ENCODE measurements at places on chromosomes 2 and 18.

- peak overlapping the region; percentile 54 for H3K27ac ChIP-seq
- no peaks in the 10 kb centered on the region for H3K36me3 ChIP-seq
- H3K27me3 ChIP-seq, result no peaks in the 10 kb centered on the region
- peaks cover 51% of the 10 kb centered on the region for H3K4me1 ChIP-seq
Observed at GRCh38 chr2:234288974-234289455, 207.9 kb downstream of the ARL4C start.

- peaks cover 6% of the 10 kb centered on the region for H3K27me3 ChIP-seq
- no peaks in the 10 kb centered on the region for H3K36me3 ChIP-seq
- no peak overlapping the region for H3K4me3 ChIP-seq
- H3K4me1 ChIP-seq, result peaks cover 13% of the 10 kb centered on the region
- DNase-seq, result no peak
- H3K27ac ChIP-seq, result no peak overlapping the region
Observed at GRCh38 chr2:8593243-8593642, 88.6 kb upstream of the ID2 start.

GRCh38 chr2:8462280-8462679, 219.6 kb upstream of the ID2 start:
- no peaks in the 10 kb centered on the region for H3K4me1 ChIP-seq
- no peak for DNase-seq
- no peak overlapping the region for H3K4me3 ChIP-seq
- H3K27ac ChIP-seq, result no peak overlapping the region
- H3K27me3 ChIP-seq, result peaks cover 5% of the 10 kb centered on the region
- no peaks in the 10 kb centered on the region for H3K36me3 ChIP-seq

DNA sequence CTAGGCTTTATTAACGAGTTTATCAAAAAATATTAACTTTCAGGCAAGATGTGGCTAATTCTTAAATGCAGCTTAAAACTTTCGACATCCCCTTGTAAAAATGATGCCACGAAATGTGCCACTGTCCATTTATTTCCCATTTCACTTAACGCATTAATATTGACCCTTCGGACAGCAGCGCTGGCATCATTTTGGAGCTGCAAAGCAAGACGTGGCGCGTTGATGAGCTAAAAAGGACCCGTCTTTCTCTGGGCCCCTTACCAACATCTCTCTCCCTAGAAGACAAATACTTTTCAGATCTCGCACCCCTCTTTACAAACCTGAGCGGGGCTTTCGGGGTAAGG, 367.9 kb downstream of the MTX2 start:
- peak overlapping the region; percentile 79 for H3K4me3 ChIP-seq
- H3K27ac ChIP-seq, result peak overlapping the region; percentile 73
- DNase-seq, result no peak
- peaks cover 37% of the 10 kb centered on the region for H3K4me1 ChIP-seq
- peaks cover 5% of the 10 kb centered on the region for H3K36me3 ChIP-seq

- H3K27me3 ChIP-seq, result no peaks in the 10 kb centered on the region
- peaks cover 18% of the 10 kb centered on the region for H3K4me1 ChIP-seq
- DNase-seq, result no peak
- no peak overlapping the region for H3K4me3 ChIP-seq
- H3K27ac ChIP-seq, result no peak overlapping the region
Observed at GRCh38 chr18:51039138-51040112, 9.4 kb downstream of the SMAD4 start.

GRCh38 chr2:65413610-65414009, 18.8 kb downstream of the SPRED2 start:
- H3K4me1 ChIP-seq, result peaks cover 3% of the 10 kb centered on the region
- peak; percentile 70 for DNase-seq
- no peak overlapping the region for H3K4me3 ChIP-seq
- no peaks in the 10 kb centered on the region for H3K36me3 ChIP-seq
- no peaks in the 10 kb centered on the region for H3K27me3 ChIP-seq

DNA sequence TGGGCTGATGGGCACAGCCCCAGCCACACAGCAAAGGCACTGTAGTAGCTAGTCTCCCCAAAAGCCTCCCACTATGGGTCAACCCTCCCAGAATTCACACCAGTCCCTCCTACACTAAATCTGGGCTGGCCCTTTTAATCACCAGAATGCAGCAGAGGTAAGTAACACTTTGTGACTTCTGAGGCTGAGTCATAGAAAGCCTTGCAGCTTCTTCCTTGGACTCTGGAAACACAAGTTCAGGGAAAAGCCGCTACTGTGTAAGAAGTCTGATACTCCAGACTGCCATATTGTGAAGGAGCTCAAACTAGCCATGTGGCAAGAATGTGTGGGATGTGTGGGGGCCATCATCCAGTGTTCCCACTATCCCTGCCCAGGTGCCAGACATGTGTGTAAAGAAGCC, 19.0 kb upstream of the SIX2 start:
- H3K36me3 ChIP-seq, result no peaks in the 10 kb centered on the region
- DNase-seq, result no peak
- H3K4me3 ChIP-seq, result no peak overlapping the region
- no peak overlapping the region for H3K27ac ChIP-seq
- H3K4me1 ChIP-seq, result peaks cover 12% of the 10 kb centered on the region
- no peaks in the 10 kb centered on the region for H3K27me3 ChIP-seq

GRCh38 chr2:232523682-232524597, 2.0 kb upstream of the CHRND start:
- H3K27me3 ChIP-seq, result peaks cover 40% of the 10 kb centered on the region
- H3K36me3 ChIP-seq, result no peaks in the 10 kb centered on the region
- H3K27ac ChIP-seq, result no peak overlapping the region

DNA sequence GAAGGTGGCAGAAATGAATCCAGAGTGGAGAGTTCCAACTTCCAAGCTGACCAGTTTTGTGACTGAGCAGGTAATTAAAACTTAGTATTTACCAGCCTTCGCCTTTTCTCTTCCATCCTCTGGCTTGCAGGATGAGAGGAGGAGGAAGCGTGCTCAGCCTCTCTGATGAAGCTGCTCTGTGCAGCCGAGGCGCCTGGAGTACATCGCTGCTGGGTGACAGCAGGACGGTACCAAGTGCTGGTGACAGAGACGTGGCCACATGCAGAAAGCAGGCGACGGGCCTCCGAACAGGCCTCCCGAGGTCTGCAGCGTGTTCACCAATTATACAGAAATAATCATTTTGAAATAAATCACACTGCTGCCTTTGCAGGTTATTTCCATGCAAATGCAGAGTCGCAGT, 95.0 kb downstream of the MBP start:
- H3K27ac ChIP-seq, result no peak overlapping the region
- no peaks in the 10 kb centered on the region for H3K27me3 ChIP-seq
- peaks cover 7% of the 10 kb centered on the region for H3K4me1 ChIP-seq
- H3K4me3 ChIP-seq, result no peak overlapping the region
- DNase-seq, result peak; percentile 34
- H3K36me3 ChIP-seq, result no peaks in the 10 kb centered on the region

Measured in osteoblast (primary cell).